Spleen (tissue), 13 donors: ENCODE measurements at places on chromosomes 6 and 20. TPM values are rescaled to one million over a fixed set of nuclear protein-coding genes. Genes with fewer than 3 reads are reported as not detected.

DNA sequence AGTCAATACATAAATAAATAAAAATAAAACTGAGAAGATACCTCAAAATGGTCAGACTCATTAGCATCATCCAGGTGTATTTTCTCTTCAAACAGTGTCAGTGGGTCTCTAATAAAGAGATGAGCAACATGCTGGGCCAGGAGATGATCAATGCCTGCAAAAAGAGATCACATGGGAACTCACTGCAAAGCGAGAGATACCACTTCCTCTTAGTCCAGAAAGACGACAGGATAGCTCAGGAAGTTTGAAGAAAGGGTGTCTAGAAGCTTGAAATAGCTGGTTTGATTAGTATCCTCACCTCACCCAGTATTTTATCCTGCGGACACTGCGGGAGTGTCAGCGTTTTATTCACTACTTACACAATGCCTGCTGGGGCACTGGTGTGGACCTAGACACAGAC is 38.0 kb downstream of the GCLC start:
- H3K4me3 ChIP-seq = no peak overlapping the region
- DNase-seq = no peak
- H3K27ac ChIP-seq = no peak overlapping the region
- H3K27me3 ChIP-seq = no peaks in the 10 kb centered on the region

- H3K36me3 ChIP-seq = no peaks in the 10 kb centered on the region
- H3K27me3 ChIP-seq = no peaks in the 10 kb centered on the region
- peak overlapping the region; percentile 98 for H3K27ac ChIP-seq
- peaks cover 25% of the 10 kb centered on the region for H3K4me1 ChIP-seq
These were observed 4.9 kb downstream of the ARID1B start for GRCh38 chr6:156781861-156782631.

- H3K4me3 ChIP-seq = no peak overlapping the region
- DNase-seq = no peak
- H3K36me3 ChIP-seq = no peaks in the 10 kb centered on the region
- no peaks in the 10 kb centered on the region for H3K4me1 ChIP-seq
These were observed 16.2 kb upstream of the BLCAP start for GRCh38 chr20:37543828-37544227.

Gene CCN6
- not detected for polyA plus RNA-seq
